ENCODE measurements at places on chromosomes 7 and 10.

- no peak for DNase-seq
Observed at GRCh38 chr7:131633342-131633843, 77.0 kb upstream of the PODXL start.

- no peak for DNase-seq
Observed at GRCh38 chr7:106848851-106849442, 16.1 kb upstream of the PIK3CG start.

- DNase-seq, result no peak
Observed at GRCh38 chr7:44057849-44058758, 7.3 kb downstream of the PGAM2 start.

DNA sequence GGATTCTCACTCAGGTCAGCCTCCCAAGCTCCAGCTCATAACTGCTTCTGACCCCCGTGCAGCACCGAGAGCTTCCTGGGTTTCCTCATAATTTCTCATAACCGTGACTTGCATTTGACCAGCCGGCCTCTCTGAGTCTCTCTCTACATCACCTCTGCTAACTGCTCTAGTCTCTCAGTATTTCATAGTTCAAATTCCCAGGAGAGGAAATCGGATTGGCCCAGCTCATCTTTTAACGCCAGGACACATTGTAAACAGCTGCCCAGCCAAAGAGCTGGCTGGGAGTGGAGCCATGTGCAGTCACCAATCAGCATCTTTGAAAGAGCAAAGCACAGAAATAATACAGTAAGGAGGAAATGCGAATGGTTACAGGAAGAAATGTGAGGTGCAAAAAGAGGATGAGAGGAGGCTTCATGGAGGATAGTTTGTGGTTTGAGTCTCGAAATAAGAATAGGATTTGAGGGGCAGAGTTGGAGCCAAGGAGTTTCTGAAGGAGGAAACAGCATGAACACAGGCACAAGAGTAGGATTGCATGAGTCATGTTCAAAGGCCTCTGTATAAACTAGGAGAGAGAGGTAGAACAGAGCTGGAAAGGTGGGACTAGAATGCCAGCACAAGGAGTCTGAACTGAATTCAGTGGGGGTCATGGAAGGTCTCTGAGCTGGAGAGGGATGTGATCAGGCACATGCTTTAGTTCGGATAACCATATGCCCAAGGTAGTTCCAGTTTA, 15.2 kb upstream of the LBX1 start:
- DNase-seq, result no peak

- no peak for DNase-seq
Observed at GRCh38 chr10:127943336-127943910, 36.5 kb downstream of the PTPRE start.

Measured in activated T-helper 1 cell treated with Interleukin-2 at 50 U/mL for 16 hours (primary cell).